Stimulated activated CD4-positive, alpha-beta T cell treated with anti-CD3 and anti-CD28 coated beads, Interleukin-1b, Interleukin-23, amount 100 ng/mL, for 1 hour (primary cell): ENCODE measurements at places on chromosomes 2 and 18.

DNA sequence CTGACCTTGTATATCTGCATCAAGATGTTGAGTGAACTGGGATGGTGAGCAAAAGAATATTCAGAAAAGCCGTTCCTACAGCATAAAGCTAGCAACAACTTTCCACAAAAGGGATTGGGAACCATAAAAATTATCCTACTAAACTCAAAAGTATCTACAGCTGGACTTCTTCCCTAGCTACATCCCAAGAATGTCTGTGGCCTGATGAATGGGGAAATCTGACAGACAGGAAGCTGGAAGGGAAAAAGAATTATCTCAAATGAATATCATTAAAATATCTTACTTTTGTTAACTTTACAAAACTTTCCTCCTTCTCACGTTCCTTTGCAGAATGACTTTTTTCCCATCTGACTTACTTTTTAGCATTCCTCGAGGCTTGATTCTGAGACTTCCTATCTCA, 150.9 kb downstream of the PDE11A start:
- no peak for DNase-seq

DNA sequence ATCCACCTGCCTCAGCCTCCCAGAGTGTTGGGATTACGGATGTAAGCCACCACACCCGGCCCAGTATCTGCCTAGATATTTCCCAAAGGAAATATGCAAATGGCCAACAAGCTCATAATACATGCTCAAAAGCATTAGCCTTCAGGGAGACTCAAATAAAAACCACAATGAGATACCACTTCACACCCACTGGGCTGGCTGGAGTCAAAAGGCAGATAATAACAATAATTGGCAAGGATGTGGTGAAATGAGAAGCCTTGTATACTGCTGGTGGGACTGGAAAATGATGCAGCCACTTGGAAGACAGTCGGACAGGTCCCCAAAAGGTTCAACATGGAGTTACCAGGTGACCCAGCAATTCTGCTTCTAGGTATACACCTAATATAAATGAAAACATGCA, 20.5 kb upstream of the ZNF516 start:
- no peak for DNase-seq

DNA sequence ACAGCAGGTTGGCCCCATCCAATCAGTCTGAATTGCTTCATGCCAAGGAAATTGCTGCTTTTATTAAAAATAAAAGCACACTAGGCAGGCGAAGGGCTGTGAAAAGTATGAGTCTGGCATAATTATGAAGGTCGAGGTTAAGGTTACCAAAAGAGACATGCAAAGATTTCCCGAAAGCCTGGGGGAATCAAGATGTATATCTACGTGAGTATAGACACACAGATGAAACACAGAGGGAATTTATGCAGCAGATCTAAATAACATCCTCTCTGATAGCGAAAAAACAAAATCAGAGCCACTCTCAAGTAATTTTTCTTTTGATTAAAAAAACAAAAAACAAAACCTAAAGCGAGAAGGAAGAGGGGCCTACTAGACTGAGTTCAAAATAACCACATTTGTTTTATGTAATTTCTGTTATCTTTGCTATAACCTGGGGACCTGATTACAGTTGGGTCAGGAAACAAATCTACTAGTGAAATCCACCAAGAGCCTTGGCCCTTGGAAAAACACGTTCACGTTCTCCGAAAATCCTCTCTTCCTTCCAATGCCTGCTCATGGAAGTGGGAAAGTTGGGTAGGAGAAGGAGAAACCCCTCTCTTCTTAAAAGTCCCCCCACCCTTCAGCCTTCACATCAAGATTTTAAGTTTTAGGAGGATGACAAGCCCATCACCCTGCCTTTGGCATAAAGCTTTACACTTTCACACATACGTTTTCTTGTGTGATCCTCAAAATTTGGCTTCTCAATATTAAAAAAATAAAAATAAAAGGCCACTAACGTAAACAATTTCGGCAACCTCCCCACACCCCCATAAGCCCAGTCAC, 1.4 kb downstream of the AAK1 start:
- DNase-seq: no peak

DNA sequence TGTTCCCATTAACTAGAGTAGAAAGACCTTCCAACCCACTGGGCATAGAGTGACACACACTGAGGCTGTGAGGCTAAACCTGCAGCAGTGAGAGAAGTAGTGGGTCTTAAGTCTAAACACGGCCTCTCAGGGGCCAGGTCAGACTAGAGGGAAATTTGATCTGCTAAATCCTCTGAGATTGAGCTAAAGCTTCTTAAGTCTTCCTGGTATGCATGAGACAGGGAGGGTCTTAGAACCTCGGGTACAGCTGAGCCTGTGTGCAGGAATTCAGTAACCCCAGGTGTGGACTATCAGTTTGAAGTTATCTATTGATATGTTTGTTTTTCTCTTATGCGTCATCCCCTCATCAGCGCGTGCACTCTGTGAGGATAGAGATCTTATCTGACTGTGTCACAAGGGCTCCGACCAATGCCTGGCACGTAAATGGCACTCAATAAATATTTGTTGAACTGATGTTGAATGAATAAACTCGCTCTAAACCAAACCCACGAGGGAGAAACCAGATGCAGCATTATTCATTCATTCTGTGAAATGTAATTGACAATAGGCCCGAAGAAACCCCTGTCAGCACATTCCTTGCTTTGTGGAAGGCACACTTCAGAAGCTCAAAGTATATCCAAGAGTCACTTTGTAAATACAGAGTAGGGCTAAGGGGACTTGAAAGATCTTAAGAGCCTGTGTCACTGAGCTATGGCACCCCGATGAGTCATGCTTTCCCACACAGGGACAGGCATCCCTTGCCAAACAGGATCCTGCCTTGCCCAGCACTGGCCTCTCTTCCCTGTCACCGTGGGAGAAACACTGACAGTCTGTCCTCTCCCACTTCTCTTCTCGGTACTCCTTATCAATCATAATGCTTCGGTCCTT, 21.7 kb upstream of the RAB10 start:
- no peak for DNase-seq

- no peak for DNase-seq
These were observed 145.1 kb downstream of the B3GNT2 start for GRCh38 chr2:62340994-62341484.

DNA sequence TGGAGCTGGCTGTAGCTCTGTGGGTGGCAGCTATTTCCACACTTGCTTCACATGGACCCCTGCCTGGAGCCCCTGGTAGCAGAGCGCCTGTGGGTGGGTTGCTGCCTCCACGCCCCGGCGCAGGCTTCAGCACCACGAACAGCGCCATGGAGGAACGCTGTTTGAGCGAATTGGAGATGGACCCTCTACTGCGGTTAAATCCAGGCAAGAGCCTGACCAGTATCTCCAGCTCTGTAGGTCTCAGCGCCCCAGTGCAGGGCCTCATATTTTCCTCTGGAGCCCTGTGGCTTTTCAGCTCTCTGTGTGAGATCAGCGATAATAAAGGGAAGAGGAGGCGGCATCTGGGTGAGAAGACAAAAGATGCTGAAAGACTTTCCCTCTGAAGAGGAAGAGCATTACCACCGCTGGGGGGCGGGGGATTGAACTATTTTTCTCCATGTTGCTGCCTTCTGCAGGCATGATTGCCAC, 12.0 kb downstream of the ONECUT2 start:
- no peak for DNase-seq

- peak; percentile 53 for DNase-seq
These were observed 43.2 kb upstream of the UBE2F start for GRCh38 chr2:237923481-237924163.

- DNase-seq: no peak
These were observed 44.7 kb downstream of the POMC start for GRCh38 chr2:25123682-25124081.

DNA sequence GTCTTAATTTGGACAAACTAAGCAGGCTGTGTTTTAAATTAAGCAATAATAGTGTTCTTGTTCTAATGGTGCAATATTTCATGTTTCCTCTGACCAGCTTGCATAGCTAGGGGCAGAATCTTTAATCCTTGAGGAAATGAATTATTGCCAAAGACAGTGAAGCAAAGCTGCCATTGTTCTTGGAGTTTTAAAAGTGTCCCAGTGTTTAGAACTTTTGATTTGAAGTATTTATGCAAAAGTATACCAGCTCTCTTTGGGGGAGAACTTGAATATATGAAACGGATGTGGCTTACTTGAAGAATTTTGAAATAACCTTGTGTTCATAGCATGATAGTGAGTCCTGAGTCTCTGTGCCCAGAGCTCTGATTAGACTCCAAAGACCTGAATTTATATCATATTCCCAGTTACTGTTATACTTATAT, 33.4 kb downstream of the ITGA6 start:
- DNase-seq: no peak

DNA sequence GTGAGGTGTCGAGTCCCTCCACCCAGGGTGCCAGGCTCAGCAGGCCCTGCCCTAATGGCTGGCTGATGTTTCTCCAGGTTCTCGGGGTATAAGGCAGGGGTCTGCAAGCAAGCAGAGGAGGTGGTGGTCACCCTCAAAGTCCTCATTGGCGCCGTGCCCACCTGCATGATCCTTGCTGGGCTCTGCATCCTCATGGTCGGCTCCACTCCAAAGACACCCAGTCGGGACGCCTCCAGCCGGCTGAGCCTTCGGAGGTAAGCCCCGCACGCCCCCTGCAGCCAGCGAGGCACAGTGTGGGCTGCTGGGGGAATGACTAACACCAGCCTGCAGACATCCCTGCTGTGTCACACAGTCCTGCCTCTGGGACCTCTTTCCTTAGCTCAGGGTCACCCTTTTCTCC, 14.1 kb downstream of the MFSD2B start:
- DNase-seq: no peak

DNA sequence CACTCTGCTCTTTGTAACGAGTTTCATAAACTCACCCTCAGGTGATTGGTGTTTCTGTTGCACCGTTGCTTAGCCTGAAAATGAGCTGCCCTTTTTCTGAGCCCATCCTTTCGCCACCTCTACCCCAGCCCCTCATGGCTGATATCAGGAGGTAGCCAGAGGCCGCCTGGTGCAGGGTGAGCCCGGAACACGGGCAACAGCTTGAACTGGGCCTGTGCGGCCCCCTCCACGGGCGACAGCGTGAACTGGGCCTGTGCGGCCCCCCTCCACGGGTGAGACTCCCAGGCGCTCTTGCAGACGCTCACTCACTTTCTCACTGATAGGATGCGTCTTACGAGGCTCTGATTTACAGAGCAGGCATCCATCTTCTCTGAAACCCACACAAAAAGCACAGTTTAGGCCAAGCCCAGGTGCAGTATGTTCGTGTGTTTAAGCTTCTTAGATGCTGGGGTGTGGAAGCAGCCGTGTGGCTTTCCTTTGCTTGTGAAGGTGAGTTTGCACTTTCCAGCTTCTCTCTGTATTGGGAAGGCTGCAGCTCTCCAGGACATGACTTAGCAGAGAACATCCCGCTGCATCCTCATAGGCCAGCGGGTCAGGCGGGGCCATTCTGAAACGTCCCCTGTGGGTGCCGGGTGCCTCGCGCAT, 83.5 kb downstream of the NFATC1 start:
- no peak for DNase-seq

GRCh38 chr18:59877361-59877760, 22.4 kb upstream of the PMAIP1 start:
- no peak for DNase-seq

GRCh38 chr2:9952286-9952737, 819 bp downstream of the GRHL1 start:
- no peak for DNase-seq

- no peak for DNase-seq
These were observed 98.7 kb downstream of the COL6A3 start for GRCh38 chr2:237315170-237315828.

- DNase-seq: no peak
These were observed 8.0 kb upstream of the SERTAD2 start for GRCh38 chr2:64661741-64662169.

- DNase-seq: no peak
These were observed 339.8 kb upstream of the CDH7 start for GRCh38 chr18:65411061-65411460.

- DNase-seq: no peak
These were observed 221.6 kb upstream of the SP5 start for GRCh38 chr2:170493426-170494097.

DNA sequence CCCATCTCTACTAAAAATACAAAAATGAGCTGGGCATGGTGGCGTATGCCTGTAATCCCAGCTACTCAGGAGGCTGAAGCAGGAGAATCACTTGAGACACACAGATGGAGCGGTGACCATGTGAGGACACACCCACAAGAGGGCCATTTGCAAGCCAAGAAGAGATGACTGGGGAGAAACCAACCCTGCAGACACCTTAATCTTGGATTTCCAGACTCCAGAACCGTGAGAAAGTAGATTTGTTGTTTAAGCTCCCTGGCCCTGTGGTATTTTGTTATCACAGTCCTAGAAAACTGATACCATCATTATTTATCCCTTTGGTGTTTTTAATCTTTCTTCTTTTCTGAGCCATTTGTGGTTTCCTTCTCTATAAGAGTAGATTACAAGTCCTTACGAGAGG, 88.6 kb upstream of the ID2 start:
- no peak for DNase-seq

DNA sequence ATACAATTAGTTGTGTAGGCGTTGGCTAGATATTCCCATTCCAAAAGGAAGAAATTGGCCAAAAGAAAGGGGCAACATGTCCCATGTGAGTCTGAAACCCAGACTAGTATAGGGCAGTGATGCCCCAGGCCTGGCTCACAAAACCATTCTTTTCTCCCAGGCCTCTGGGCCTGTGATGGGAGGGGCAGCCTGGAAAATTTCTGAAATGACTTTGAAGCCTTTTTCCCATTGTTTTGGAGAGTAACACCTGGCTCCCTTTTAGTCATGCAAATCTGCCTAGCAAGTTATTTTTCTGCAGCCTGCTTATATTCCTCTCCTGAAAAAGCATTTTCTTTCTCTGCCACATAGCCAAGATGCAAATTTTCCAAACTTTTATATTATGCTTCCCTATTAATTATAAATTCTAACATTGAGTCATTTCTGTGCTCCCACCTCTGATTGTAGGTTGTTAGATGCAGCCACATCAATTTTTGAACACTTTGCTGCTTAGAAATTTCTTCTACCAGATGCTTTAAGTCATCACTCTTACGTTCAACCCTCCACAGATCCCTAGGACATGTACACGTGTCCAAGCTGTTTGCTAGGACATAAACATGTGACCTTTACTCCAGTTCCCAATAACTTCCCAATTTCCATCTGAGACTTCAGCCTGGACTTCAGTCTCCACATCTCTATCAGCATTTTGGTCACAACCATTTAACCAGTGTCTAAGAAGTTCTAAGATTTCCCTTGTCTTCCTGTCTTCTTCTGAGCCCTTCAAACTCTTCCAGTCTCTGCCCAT, 76.1 kb upstream of the MC4R start:
- no peak for DNase-seq
